NCI-H526 treated with DMSO at 0.1 percent for 48 hours (cell line): ENCODE measurements at places on chromosomes 13 and 19.

DNA sequence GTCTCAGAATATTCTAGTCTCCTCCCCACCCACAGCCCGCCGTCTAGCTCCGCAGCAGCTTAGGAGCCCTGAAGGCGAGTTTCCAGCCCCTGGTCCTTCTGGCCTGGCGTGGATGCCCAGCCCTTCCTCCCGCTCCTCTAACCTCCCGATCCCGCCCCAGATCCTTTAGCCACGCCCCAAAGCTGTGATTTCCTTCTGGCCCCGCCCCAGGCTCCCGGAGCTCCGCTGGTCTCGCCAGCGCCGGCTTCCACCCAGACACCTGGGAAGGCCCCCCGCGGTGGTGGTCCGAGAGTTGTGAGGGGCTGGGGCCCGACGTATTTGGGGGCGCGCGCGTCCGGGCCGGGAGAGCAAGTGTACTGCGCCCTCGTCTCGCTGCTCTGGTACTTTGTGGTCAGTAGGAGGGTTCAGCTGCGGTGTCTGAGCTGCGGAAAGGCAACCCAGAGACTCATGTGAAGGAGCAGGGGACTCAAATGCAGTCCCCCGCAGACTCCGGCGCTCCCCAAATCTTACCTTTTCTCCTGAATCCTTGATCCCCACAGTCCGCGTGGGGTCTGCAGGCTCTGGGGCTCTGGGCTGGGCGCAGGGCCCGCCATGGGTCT lies at the start of gene CGB7:
TSS of gene CGB7 (minus strand) at position 114 of the 599 bp plus-strand sequence. CDS start 2,374 bp downstream, outside the sequence.
- DNase-seq = no peak

GRCh38 chr13:40442231-40442630 lies 224.2 kb downstream of the FOXO1 start:
- DNase-seq = no peak

- no peak for DNase-seq
Measured at GRCh38 chr13:113540523-113540922, 44.0 kb upstream of the TFDP1 start.

DNA sequence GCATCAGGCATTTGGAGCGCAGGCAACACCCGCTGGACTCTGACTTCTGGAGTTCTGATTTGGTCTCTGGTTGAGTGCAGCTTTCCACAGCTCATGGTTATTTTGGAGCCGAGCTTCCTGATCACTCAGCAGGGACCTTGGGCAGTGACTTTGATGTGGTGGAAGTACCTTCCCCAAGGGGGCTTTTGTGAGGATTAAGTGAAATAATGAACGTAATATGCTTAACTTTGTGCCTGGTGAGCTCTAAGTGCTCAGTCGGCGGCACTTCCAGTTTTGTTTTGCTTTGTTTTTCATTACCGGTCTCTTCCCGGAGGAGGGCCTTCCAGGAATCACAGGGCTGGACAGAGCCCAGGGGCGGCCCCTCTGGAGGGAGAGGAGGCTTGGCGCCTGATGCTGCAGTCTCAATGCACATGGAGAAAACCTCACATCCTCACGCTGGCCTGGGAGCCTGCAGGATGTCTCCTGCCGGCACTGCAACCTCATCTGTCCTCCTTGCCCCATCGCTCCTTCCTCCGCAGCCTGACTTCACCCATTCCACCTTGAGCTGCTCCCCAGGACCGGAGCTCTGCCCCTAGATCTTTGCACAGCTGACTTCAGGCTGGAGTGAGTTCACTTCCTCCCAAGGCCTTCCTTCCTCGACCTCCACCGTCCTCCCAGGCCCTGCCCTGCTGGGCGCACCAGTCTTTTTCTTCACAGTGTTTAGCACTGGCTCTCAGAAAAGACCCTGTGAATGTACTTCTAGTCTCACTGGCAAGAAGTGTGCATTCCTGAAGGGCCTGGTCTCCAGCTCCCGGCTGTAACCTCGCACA lies 1.5 kb downstream of the PLEKHF1 start:
- no peak for DNase-seq

DNA sequence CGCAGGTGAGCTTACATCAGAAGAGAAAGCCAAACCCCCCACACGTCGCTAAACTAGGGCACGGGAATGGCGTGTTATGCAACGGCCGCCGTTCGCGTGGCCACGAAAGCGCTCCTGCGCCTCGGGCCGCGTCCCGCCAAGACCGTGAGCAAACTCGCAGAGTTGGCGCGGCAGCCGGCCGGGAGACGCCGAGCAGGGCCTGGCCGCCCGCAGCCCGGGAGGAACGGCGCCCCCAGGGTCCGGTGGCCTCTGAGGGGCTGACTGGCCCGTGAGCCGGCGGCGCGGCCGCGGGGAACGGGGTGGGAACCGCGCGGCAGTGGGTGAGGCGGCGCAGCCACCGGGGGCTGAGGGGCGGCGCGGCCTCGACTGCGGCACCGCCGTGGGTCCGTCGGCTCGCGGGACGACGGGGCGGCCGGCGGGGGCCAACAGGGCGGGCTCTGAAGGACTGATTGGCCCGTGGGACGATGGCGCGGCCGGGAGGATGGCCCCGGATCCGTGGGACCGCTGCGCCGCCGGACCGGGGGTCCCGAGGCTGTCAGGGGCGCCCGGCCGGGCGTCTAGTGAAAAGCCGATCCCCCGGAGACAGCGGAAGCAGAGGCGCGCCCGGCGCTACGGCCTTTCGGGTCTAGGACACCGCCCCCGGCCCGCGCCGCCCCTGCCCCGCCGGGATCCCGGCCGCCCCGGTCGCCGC lies 903 bp downstream of the LATS2 start:
- no peak for DNase-seq

- no peak for DNase-seq
Measured at GRCh38 chr13:110265682-110266430, 41.1 kb downstream of the COL4A1 start.

DNA sequence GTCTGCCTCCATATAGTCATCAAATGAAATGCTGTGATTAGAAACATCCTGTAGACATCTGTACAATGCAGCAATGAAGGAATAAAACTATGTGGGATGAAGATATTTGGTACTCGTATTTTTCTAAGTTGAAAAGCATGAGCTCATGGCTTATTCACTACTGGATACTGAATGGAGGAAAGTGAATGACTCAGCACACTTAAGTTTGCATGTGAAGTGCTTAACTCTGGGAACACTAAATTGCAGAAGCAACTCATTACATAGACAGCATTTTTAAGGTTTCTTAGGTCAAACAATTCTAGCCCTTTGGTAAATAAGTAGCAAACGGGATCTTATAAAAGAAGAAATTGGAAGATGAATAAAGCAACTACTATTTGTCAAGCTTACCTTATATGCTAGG lies 429.0 kb upstream of the MIR17HG start:
- DNase-seq = no peak

DNA sequence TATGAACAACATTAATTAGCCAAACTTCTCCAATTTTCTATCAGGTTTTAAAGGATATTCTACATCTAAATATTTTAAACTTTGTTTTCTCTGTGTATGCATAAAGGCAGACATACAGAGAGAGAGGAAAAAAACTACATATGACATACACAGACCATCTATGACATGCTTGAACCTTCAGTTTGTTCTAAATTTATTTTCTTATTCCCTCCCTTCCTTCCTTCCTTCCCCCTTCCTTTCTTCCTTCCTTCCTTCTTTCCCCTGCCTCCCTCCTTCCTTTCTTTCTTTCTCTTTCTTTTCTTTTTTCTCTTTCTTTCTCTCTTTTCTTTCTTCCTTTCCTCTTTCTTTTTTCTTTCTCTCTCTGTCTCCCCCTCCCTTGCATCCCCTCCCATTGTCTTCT lies 35.8 kb upstream of the CD70 start:
- no peak for DNase-seq

DNA sequence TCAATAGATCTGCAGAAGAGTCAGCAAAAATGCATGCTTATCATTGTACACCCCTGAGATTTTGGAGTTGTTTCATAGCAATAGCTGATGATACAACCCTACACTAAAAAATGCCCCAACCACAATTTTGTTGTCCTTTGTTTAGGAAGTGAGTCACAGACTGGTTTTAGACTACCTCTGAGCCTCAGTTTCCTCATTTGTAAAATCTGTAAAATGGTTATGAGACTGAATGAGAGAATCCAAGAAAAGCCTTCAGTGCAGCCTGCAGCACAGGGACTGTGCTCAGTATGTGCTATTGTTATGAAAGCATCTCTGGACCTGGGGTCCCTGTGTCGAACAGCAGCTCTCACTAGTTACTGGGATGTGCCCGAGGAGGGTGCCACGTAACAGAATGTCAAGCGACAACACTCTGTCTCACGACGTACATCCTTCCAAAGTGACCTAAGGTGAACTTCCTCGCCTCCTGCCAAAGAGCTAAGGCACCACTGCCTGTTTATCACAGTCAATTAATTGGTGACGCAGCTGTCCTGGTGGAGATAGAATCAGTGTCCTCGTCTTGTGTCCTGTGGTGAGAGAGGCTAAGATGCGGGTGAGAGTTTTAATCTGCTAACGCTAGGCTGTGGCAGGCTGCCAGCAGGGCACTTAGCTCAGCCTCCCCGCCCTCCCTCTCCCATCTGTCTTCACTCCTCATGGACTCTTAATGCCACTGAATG lies 18.1 kb downstream of the DHRS12 start:
- no peak for DNase-seq

DNA sequence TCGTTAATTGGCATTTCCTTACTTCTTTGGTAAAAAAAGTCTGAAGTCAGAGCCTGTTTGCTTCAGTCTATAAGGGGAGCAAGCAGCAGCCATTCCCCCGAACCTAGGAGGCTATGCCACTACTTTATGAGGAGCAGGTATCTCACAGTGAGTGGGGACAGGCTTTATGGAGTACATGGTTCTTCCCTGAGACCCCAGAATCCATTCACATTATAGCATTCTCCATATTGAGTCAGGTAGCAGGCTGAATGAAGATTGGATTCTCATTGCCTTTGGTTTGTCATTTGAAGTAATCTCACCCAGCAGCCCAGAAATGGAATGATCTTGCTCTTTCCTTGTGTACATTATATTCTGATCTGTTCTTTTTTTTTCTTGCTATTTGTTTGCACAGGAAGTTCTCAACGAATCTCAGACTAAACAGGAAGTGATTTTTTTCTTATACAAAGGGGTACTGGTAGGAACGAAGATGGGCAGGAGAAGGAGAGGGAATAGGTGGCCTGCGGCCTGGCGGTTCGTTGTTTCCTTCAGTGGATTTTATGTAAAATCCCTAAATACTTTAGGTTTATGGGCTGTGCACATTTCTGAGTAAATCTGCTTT lies 74.4 kb downstream of the ARHGAP35 start:
- no peak for DNase-seq

- no peak for DNase-seq
Measured at GRCh38 chr13:110280231-110280813, 26.6 kb downstream of the COL4A1 start.

GRCh38 chr13:47415048-47415447 lies 518.2 kb upstream of the HTR2A start:
- no peak for DNase-seq

DNA sequence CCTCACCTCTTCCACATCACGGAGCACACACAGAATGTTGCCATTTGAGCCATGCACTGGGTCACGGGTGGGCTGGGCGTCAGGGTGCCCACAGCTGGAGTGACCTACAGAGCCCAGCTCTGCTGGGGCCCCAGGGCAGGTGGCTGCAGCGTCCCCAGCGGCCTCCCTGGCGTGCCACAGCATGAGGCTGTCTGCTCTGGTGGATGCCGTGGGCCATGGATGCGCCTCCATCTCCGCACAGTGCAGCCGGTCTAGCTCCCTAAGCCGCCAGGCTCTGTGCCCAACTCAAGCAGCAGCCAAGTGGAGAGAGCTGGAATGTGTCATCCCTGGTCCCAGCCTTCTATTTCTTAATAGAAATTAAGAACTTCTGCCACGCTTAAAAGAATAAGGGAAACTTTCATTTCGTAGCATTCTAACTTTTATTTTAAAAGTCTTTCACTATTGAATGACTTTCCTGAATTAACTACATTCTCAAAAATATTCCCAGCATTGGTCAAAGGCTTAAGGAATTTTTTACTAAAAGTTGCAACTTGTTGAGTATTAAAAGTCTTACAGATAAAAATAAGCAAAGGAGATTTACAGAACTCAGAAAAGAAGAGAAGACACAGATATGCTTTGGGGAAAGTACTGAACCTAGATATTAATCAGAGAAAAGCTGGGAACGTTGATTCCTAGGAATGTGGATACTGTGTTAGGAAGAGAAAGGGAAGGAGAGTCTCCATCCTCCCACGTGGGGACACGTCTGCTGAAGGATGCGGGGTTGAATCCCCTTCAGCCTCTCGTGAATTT lies 59.3 kb downstream of the ATP11A start:
- DNase-seq = no peak

GRCh38 chr19:49599378-49600295 lies 8.7 kb downstream of the PRR12 start:
- DNase-seq = no peak

- no peak for DNase-seq
Measured at GRCh38 chr19:33111587-33111986, 20.3 kb upstream of the WDR88 start.

- DNase-seq = peak; percentile 87
Measured at GRCh38 chr19:40806423-40807146, 7.6 kb downstream of the EGLN2 start.
